Right cardiac atrium (tissue), 5 donors: ENCODE measurements at places on chromosomes 5 and 9. TPM values are rescaled to one million over a fixed set of nuclear protein-coding genes. Genes with fewer than 3 reads are reported as not detected.

Gene CCDC107
- 61.6 TPM for total RNA-seq

Gene SCGB3A2
- total RNA-seq = 0.95 TPM

GRCh38 chr9:133997584-133997983 is 5.5 kb upstream of the VAV2 start:
- no peak for DNase-seq

Gene SOHLH1
- not detected for total RNA-seq

- DNase-seq = no peak
Observed at GRCh38 chr9:131986576-131986975, 93.1 kb downstream of the MED27 start.
